ENCODE measurements at places on chromosomes 4 and X.

- DNase-seq: no peak
Observed at GRCh38 chrX:150935467-150935866, 37.0 kb upstream of the CD99L2 start.

DNA sequence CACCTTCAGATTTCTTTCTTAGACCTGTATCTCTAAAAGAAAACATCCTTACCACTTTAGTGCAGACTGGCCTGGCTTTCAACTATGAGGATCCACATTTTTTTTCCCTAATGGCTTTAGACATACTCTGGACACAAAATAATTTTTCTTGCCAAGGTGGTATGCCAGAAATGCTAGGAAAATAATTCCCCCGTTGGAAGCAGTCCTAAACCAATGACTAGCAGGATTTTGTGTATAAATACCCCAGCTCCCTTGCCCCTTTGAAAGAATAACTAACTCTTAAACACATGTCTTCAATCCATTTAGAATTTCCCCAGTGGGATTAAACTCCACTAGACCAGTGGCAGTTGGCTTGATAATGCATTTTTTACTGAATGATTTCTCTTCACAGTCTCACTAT lies 500.5 kb upstream of the FTHL17 start:
- no peak for DNase-seq

- DNase-seq: no peak
Observed at GRCh38 chr4:33724685-33725084, 2519.6 kb downstream of the ARAP2 start.

DNA sequence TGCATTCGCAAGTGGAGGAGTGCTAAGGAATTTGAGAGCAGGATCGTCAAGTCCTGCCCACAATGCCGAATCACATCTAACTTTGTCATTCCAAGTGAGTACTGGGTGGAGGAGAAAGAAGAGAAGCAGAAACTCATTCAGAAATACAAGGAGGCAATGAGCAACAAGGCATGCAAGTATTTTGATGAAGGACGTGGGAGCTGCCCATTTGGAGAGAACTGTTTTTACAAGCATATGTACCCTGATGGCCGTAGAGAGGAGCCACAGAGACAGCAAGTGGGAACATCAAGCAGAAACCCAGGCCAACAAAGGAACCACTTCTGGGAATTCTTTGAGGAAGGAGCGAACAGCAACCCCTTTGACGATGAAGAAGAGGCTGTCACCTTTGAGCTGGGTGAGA lies 100.2 kb upstream of the MED14 start:
- no peak for DNase-seq

GRCh38 chrX:6228720-6229119 lies at the start of gene NLGN4X:
NLGN4X (minus strand) TSS chrX:6228867; CDS start chrX:6151466, 77,401 bp downstream.
- DNase-seq: no peak

DNA sequence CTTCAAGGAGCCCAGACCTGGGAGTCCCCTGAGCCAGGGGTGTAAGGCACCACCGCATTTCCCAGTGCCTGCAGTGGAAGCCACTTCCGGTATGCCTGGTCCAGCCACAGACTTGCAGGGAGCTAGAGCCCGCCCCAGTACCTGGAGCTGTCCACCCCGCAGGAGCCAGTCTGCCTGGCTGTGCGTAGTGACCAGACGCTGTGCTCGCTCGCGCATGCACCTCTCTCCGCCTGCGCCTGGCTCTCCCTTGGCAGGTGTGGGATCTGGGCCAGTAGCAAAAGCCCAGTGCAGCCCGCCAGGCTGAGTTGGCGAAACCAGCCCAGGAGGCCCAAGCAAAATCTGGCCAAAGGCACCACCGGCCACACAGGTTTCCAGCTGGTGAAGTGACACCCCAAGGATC lies 973.7 kb upstream of the AGA start:
- DNase-seq: no peak

DNA sequence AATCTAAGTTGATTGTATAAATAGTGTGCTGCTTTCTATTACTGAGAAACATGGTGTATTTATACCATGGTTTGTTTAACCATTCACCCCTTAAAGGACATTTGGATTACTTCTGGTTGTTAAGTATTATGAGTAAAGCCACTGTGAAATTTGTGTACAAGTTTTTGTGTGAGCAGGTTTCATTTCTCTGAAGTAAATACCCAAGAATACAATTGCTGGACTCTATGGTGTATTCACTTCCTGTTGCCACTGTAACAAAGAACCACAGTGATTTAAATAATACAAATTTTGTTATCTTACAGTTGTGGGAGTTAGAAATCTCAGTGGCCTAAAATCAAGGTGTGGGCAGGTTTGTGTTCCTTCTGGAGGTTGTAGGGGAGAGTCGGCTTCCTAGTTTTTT lies 869.6 kb downstream of the CCSER1 start:
- DNase-seq: no peak

DNA sequence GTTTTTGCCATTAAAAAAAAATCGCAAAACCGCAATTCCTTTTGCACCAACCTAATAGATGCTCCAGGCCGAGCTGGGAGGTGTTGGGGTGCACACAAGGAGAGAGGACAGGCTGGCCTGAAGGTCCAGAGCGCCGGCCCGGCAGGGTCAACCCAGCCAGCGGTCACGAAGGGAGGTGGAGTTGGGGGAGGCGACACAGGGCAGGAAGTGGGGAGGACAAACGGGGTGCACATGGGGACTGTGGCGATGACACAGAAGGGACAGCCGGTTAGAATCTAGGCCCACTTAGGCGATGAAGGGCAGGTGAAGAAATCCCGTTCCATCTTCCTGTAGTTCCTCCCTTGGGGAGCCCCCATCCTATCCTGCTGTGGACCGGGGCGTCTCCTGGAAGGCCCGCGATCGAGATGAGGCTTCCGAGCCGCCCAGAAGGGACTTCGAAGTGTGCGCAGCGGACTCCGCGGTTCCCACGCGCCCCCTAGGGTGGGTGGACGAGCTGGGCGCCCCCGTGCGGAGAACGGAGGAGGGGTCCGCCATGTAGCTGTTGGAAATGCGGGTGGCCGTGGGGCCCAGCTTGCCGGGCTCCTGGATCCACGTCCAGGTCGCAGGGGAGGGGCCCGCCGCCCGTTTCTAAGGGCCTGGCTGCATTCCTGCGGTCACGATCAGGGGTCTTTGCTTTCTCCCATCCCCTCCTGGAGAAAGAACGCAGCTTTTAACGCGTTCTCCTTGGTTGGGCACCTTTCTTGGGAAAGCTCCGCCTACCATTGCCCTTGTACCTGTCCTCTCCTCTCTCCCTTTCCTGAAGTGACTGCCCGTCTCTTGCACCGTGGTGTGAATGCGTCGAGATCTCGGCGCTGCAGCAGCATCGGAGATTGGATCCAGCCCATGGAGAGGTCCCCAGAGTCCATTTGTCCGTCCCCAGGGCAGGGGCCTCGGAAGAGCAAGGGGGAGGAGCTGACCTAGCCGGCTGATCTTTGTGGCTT lies 17.0 kb upstream of the HPF1 start:
- DNase-seq: no peak

GRCh38 chrX:13670197-13670596 lies 17.3 kb downstream of the TCEANC start:
- no peak for DNase-seq

DNA sequence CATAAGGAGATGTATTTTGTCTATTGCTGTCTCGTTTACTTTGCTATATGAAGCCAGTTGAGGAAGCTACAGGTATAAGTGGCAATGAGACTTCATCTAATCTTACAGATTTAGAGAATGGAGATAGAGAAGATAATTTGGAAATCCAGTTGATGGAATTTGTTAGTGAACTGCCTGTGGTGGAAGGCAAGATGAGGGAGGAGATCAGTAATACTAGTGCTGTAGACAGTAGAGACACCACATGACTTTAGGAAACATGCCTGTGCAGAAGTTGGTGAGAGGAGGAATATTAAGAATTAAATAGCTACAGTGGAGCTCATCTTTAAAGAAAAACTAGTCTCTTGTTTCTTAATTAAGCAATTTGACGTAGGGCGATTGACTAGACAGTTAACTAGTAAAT lies 51.3 kb downstream of the RBPJ start:
- DNase-seq: no peak

DNA sequence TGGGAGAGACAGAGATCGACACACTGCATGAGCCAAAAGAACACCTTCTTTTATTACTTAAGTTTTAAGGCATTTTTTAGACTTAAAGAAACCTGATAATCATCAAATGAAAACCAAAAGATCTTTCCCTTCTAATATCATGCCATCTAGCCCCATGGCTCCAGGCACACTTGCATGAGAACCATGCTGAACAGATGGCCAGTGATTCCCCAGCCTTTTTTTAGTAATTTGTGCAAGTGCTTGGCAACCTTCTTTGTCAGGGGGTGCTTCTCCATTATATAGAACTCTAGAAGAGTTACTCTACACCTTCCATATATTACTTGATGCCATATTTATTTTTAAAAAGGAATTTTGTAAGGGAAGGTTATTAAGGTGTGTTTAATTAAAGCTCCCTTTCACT lies 182.2 kb upstream of the TEX13C start:
- no peak for DNase-seq

DNA sequence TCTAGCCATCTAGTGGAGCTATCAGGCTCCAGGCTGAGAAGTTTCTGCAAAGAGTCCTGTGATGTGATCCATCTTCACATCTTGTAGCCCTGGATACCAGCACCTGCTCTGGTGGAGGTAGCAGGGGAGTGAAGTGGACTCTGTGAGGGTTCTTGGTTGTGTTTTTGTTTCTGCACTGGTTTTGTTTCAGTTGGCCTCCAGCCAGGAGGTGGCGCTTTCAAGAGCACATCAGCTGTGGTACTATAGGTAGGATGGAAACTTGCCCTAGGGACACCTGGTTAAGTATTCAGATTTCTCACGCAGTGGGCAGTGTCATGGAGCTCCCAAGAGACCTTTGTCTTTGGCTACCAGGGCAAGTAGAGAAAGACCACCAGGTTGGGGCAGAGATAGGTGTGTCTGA lies 257.5 kb upstream of the SLC7A11 start:
- no peak for DNase-seq

- no peak for DNase-seq
Observed at GRCh38 chrX:54935306-54935705, 14.7 kb downstream of the TRO start.

DNA sequence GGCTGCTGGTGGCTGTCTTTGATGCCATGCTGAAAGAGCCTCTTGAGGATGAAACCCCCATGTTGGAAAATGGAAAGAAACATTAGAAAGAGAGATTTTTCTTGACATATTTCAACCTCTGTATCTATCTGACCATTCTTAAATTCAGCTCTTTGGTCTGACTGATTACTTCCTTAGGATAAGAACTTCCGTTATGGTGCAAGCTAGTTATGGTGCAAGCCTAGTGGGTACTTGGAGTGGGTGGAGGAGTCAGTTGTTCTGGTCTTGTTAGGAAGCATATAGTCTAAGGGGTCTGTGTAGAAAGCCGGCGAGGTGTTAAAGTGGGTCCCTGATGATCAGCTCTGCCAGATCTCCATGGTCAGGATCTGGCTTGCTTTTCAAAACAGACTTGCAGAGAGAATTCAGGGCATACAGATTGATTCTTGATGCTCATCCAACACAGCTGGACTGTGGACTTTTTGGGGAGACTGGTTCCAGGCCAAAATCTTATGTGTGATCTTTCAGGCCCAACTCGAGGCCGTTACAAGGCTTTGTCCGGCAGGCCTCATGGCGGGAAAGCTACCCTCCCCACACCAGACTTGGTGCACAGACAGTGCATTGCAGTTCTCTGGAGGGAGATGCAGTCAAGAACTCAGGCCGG lies 82.8 kb upstream of the BOD1L1 start:
- DNase-seq: no peak

- peak; percentile 16 for DNase-seq
Observed at GRCh38 chrX:138128027-138128671, 562.2 kb downstream of the ZIC3 start.

- DNase-seq: no peak
Observed at GRCh38 chrX:105451401-105451800, 230.9 kb upstream of the TEX13A start.

DNA sequence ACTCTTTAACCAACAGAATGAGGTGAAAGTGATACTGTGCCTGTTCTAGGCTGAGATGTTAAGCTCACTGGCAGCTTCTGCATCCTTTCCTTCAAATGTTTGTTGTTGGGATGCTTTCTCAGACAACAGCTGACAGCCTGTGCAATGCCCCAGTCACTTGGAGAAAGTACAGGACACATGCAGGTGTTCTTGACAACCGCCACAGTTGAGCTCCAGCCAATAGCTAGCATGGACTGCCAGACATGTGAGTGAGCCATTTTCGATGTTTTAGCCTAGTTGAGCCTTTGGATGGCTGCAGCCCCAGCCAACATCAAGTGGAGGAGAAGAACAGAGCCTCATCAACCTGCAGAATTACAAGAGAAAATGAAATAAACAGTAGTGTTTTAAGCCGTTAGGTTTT lies 94.1 kb upstream of the PPP3CA start:
- DNase-seq: no peak

GRCh38 chr4:46385946-46386345 lies 4.0 kb downstream of the GABRA2 start:
- DNase-seq: no peak

- no peak for DNase-seq
Observed at GRCh38 chr4:10035130-10035529, 13.8 kb upstream of the SLC2A9 start.

- no peak for DNase-seq
Observed at GRCh38 chr4:99887837-99888236, 6.4 kb downstream of the LAMTOR3 start.

DNA sequence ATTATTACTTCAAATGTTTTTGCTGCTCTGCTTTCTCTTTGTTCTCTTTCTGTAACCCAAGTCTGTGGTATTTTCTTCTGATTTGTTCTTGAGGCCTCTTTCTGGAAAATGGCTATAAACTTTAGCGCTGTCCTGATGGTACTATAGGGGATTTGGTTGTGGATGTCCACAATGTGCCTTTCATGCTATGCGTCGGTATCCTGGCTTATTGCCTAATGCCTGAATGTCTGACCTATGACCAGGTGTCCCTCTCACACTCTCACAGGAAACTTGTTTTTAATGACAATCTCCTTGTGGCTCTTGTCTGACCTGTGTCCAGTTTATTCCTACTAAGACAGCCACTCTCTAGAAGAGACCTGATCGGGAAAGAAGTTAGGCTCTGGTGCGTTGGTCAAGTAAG lies 222.4 kb upstream of the NR3C2 start:
- no peak for DNase-seq

GRCh38 chrX:68725756-68726365 lies 78.4 kb downstream of the STARD8 start:
- DNase-seq: no peak

DNA sequence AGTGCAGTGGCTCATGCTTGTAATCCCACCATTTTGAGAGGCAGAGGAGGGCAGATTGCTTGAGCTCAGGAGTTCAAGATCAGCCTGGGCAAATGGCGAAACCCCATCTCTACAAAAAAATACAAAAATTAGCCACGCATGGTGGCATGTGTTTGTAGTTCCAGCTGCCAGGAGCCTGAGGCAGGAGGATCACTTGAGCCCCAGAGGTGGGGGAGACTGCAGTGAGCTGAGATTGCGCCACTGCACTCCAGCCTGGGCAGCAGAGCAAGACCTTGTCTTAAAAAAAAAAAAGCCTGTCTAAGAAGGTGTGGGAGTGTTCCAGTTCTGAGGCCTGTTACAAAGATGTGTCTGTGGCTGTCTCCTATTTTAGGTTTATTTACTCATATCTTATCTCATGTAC lies 38.0 kb downstream of the PI4K2B start:
- no peak for DNase-seq

DNA sequence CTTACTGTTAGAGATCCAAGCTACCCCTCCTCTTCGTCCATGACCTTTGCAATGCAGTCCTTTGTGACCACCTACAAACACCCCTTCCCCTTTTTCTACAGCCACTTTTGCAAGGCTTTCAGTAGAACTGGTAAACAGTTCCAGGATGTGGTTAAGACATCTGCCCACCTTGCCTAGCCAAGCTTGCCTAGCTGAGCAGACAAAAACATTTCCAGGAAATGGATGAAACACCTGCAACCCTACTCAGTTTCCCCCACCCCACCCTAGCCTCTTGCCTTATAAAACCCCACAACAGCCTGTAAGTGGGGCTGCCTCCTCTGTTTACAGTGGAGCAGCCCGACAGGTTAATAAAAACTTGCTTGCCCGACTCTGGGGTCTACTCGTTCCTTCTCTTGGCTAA lies 133.8 kb downstream of the ZC4H2 start:
- DNase-seq: no peak
